Activated CD8-positive, alpha-beta memory T cell treated with anti-CD3 and anti-CD28 coated beads for 24 hours (primary cell): ENCODE measurements at places on chromosomes 1 and 21.

GRCh38 chr1:205454903-205455335, 926 bp downstream of the BLACAT1 start:
- no peak for DNase-seq

- DNase-seq = no peak
These were observed 31.7 kb downstream of the JAM2 start for GRCh38 chr21:25670726-25671125.

GRCh38 chr1:81801651-81802456, 1.1 kb downstream of the ADGRL2 start:
- no peak for DNase-seq

GRCh38 chr1:242002072-242002471, 3.2 kb upstream of the MAP1LC3C start:
- DNase-seq = no peak

DNA sequence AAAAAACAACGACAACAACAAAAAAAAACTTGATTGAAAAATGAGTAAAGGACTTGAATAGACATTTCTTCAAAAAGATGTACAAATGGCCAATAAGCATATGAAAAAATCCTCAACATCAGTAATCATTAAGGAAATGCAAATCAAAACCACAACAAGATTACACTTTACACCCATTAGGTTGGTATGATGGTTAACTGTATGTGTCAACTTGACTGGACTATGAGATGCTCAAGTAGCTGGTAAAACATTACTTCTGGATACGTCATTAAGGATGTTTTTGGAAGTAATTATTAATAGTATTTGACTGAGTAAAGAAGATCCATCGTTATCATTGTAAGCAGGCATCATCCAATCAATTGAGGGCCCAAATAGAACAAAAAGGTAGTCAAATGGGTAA, 34.9 kb upstream of the LYPLAL1 start:
- no peak for DNase-seq

DNA sequence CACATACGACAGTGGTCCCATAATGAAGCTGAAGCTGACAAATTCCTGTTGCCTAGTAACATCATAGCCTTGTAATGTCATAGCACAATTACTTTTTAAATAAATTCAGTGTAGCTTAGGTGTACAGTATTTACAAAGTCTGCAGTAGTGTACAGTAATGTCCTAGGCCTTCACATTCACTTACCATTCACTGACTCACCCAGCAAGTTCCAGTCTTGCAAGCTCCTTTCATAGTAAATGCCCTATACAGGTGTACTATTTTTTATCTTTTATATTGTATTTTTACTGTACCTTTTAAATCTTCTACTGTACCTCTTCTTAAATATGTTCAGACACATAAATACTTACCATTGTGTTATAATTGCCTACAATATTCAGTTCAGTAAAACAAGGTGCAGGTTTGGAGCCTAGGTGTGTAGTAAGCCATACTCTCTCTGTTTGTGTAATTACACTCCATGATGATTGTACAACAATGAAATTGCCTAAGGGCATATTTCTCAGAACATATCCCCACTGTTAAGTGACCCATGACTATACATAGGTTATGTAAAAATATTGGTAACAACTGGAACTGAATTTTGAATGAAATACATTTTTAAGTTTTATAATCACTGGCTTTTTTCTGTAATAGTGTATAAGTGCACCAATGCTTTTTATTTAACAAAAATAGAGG, 33.5 kb upstream of the ADAM30 start:
- no peak for DNase-seq

GRCh38 chr1:229035748-229036082, 235.2 kb upstream of the RAB4A start:
- no peak for DNase-seq

GRCh38 chr21:23247334-23247733, 2249.1 kb downstream of the NCAM2 start:
- DNase-seq = no peak
